ENCODE measurements at places on chromosomes 11 and 22. TPM values are rescaled to one million over a fixed set of nuclear protein-coding genes. Genes with fewer than 3 reads are reported as not detected.
A peak's percentile ranks its signal among the peaks of the same experiment; 100 is the strongest.

POU2AF2 gene
- not detected for total RNA-seq

- peaks cover under 1% of the 10 kb centered on the region for H3K36me3 ChIP-seq
- no peaks in the 10 kb centered on the region for H3K27me3 ChIP-seq
- DNase-seq: no peak
- H3K4me3 ChIP-seq: no peak overlapping the region
- H3K4me1 ChIP-seq: peaks cover 46% of the 10 kb centered on the region
Observed at GRCh38 chr11:6615882-6616585, 3.2 kb downstream of the TPP1 start.

GRCh38 chr22:37235897-37236607 lies 8.0 kb downstream of the RAC2 start:
- no peaks in the 10 kb centered on the region for H3K27me3 ChIP-seq
- H3K36me3 ChIP-seq: no peaks in the 10 kb centered on the region
- no peak for DNase-seq
- no peak overlapping the region for H3K4me3 ChIP-seq

DNA sequence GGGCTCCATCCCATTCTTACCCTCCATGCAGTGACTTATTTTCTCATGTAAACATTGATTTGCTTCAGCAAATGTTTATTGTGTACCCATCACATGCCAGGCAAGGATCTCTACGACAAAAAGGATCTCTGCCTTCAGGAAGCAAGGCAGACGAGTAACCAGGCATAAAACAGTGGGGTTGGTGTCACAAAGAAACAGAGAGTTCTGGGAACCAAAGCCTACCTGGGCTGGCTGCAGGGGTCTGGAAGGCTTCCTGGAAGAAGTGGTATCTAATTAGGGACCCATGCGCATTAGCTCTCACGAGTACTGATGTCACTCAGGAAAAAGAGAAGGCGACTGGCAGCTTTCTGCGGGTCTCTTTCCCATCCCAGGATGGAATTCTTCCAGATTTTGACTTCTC lies 44.5 kb downstream of the KIAA1671 start:
- no peaks in the 10 kb centered on the region for H3K27me3 ChIP-seq
- no peaks in the 10 kb centered on the region for H3K36me3 ChIP-seq
- no peak for DNase-seq
- H3K4me1 ChIP-seq: peaks cover 14% of the 10 kb centered on the region
- H3K27ac ChIP-seq: peak overlapping the region; percentile 61

DNA sequence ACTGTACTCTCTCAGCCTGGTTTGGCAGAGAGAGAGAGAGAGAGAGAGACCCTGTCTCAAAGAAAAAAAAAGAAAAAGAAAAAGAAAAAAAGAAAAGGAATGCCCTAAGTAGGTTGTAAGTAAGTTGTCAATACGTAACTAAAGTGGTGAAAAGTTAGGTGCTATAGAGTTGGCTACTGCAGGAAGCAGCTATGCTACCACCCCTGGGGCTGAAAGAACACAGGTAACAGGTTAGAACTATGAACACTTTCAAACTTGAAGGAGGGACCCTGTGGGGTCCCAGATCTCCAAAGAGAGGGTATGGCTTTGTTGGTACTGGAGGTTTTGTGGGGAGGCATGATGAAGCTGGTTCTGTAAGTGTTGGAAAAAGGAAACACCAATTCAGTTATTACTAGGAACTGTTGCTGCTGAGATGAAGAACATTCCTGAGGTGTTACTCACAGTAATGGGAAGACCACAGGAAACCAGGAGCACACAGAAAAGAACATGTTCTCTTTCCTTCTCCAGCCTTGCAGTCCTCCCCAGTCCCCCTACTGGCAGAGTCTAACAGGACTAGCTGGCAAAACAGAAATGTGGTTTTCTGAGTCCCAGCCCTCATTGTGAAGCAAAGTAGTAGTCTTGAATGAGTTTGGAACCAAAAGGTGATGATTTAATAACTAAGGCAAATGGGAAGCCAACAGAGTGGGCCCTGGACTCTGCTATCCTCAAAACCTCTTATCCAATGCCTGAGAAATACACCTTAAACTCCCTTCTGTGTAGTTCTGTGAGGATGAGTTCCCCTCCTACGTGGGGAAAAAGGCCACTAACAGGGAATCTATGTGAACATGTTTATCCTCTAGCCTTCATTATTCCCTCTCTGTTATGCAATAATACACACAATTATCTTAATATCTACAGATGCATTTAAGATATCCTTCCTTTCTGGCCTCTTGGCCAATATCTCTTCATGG lies 427.0 kb upstream of the DDI1 start:
- no peaks in the 10 kb centered on the region for H3K27me3 ChIP-seq
- H3K4me1 ChIP-seq: no peaks in the 10 kb centered on the region
- no peaks in the 10 kb centered on the region for H3K36me3 ChIP-seq
- no peak overlapping the region for H3K27ac ChIP-seq
- no peak overlapping the region for H3K4me3 ChIP-seq

DNA sequence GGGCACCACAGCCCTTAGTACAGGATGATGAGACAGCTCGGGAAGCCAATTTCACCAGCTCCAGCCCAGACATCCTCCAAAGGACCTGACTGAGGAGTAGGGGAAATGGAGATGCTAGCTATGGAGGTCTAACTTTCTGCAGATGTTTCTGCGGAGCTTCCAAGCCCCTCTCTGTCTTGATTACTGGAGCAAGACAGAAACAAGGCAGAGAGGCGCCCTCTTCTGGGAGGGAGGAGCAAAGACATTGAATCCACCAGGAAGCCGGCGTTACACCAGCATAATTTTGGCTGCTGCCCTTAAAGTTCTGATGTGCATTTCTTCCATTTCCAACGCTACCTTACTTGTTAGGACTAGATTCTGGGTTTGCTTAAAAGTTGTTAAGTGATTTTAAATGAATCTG lies 107.3 kb upstream of the HSD17B12 start:
- H3K36me3 ChIP-seq: no peaks in the 10 kb centered on the region
- H3K4me1 ChIP-seq: peaks cover 19% of the 10 kb centered on the region
- no peak overlapping the region for H3K27ac ChIP-seq
- no peaks in the 10 kb centered on the region for H3K27me3 ChIP-seq
- H3K4me3 ChIP-seq: no peak overlapping the region
- DNase-seq: no peak

KCNJ5 gene
- total RNA-seq: 4.4 TPM

STK33 gene
- total RNA-seq: 77.0 TPM

GAB4 gene
- total RNA-seq: not detected

MIAT gene
- total RNA-seq: 7.9 TPM

LARGE1 gene
- total RNA-seq: 14.0 TPM

DNA sequence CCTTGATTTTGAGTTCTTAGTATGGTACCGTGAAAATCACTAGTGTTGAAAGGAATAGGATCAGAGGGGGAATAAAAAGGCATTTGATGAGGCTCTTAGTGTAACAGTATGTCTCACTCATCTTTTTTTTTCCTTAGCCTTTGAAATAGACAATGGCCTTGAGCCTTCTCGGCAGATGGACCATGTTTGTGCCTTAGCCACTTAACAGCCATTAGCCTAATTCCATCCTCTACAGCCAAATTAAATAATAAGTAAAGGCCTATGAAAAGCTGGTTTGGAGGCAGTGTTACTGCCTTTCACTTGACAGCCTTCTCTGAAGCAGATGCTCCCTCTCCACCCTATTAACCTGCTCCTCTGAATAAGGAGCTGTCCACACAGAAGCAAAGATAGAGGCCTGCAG lies 580.7 kb downstream of the NTM start:
- DNase-seq: no peak
- no peak overlapping the region for H3K27ac ChIP-seq
- no peak overlapping the region for H3K4me3 ChIP-seq
- no peaks in the 10 kb centered on the region for H3K36me3 ChIP-seq
- no peaks in the 10 kb centered on the region for H3K27me3 ChIP-seq
- no peaks in the 10 kb centered on the region for H3K4me1 ChIP-seq

ANAPC15 gene
- 39.1 TPM for total RNA-seq

- H3K36me3 ChIP-seq: no peaks in the 10 kb centered on the region
- H3K27ac ChIP-seq: no peak overlapping the region
- DNase-seq: no peak
- no peaks in the 10 kb centered on the region for H3K4me1 ChIP-seq
- H3K4me3 ChIP-seq: no peak overlapping the region
Observed at GRCh38 chr22:36546092-36546804, 17.3 kb upstream of the EIF3D start.

GRCh38 chr22:18970176-18970947 lies 34.3 kb upstream of the PRODH start:
- H3K27ac ChIP-seq: no peak overlapping the region
- H3K4me1 ChIP-seq: peaks cover 14% of the 10 kb centered on the region
- no peaks in the 10 kb centered on the region for H3K36me3 ChIP-seq
- H3K4me3 ChIP-seq: peak overlapping the region; percentile 56
- H3K27me3 ChIP-seq: no peaks in the 10 kb centered on the region

GRAMD1B gene
- total RNA-seq: 23.6 TPM

- H3K4me3 ChIP-seq: no peak overlapping the region
- no peaks in the 10 kb centered on the region for H3K4me1 ChIP-seq
- peaks cover 100% of the 10 kb centered on the region for H3K36me3 ChIP-seq
- H3K27ac ChIP-seq: no peak overlapping the region
- H3K27me3 ChIP-seq: no peaks in the 10 kb centered on the region
Observed at GRCh38 chr22:29528144-29528543, 25.4 kb downstream of the THOC5 start.

DNA sequence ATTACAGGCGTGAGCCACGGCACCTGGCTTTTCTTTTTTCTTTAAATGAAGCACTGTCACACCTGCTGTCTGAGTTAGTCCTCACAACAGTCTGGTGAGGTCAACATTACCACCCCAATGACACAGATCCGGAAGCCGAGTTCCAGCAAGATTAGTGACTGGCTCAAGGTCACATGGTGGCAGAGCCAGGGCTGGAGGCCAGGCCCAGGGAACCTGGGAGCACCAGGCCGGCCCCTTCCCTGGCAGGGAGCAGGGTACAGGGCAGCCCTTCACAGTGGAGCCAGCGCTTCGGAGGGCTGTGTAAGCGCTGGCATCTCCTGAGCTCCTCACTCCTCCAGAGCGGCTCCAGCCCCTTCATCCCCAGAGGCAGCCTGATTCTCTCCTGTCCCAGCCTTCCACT lies 118.7 kb downstream of the ST3GAL4 start:
- no peaks in the 10 kb centered on the region for H3K27me3 ChIP-seq
- H3K4me1 ChIP-seq: peaks cover 37% of the 10 kb centered on the region
- DNase-seq: no peak
- no peak overlapping the region for H3K27ac ChIP-seq
- H3K4me3 ChIP-seq: no peak overlapping the region

MYOD1 gene
- total RNA-seq: not detected

- H3K27ac ChIP-seq: peak overlapping the region; percentile 78
- no peaks in the 10 kb centered on the region for H3K27me3 ChIP-seq
- no peak for DNase-seq
- peaks cover 100% of the 10 kb centered on the region for H3K4me1 ChIP-seq
Observed at GRCh38 chr11:75342966-75343870, 8.2 kb downstream of the ARRB1 start.

DNA sequence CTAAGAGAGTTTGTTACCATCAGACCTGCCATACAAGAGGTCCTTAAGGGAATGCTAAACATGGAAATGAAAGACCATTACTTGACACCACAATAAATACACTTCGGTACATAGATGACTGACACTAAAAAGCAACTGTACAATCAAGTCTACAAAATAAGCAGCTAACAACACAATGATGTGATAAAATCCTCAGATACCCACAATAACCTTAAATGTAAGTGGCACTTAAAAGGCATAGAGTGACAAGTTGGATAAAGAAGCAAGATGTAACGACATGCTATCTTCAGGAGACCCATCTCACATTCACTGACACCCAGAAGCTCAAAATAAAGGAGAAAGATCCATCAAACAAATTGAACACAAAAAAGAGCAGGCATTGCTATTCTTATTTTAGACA lies 107.6 kb downstream of the LRRC4C start:
- no peak overlapping the region for H3K27ac ChIP-seq
- no peak overlapping the region for H3K4me3 ChIP-seq
- no peak for DNase-seq
- H3K4me1 ChIP-seq: no peaks in the 10 kb centered on the region
- H3K36me3 ChIP-seq: no peaks in the 10 kb centered on the region
